Activated naive CD4-positive, alpha-beta T cell treated with anti-CD3 and anti-CD28 coated beads for 36 hours (primary cell): ENCODE measurements at places on chromosomes 12 and 14. TPM values are rescaled to one million over a fixed set of nuclear protein-coding genes. Genes with fewer than 3 reads are reported as not detected.
A peak's percentile ranks its signal among the peaks of the same experiment; 100 is the strongest.

Gene CMAS
- total RNA-seq = 48.5 TPM

GRCh38 chr14:93741556-93742230 is 46.6 kb downstream of the PRIMA1 start:
- H3K36me3 ChIP-seq = no peaks in the 10 kb centered on the region
- no peak overlapping the region for H3K4me3 ChIP-seq
- no peak for DNase-seq
- H3K27ac ChIP-seq = no peak overlapping the region
- H3K4me1 ChIP-seq = no peaks in the 10 kb centered on the region

GRCh38 chr12:124002021-124002644 is 29.1 kb downstream of the ZNF664 start:
- DNase-seq = no peak
- peaks cover 17% of the 10 kb centered on the region for H3K4me1 ChIP-seq
- H3K27me3 ChIP-seq = no peaks in the 10 kb centered on the region

- no peak overlapping the region for H3K27ac ChIP-seq
- H3K36me3 ChIP-seq = no peaks in the 10 kb centered on the region
- peaks cover 80% of the 10 kb centered on the region for H3K27me3 ChIP-seq
- H3K4me3 ChIP-seq = peak overlapping the region; percentile 61
- DNase-seq = no peak
Observed at GRCh38 chr14:41607304-41607775, 664 bp downstream of the LRFN5 start.

GRCh38 chr14:65432361-65432948 is 19.9 kb downstream of the FUT8 start:
- no peak for DNase-seq
- H3K4me3 ChIP-seq = no peak overlapping the region
- no peaks in the 10 kb centered on the region for H3K27me3 ChIP-seq
- peaks cover 12% of the 10 kb centered on the region for H3K36me3 ChIP-seq

- H3K4me3 ChIP-seq = no peak overlapping the region
- no peak for DNase-seq
- no peaks in the 10 kb centered on the region for H3K27me3 ChIP-seq
- no peaks in the 10 kb centered on the region for H3K36me3 ChIP-seq
- no peaks in the 10 kb centered on the region for H3K4me1 ChIP-seq
- H3K27ac ChIP-seq = no peak overlapping the region
Observed at GRCh38 chr14:29941401-29941800, 13.8 kb upstream of the PRKD1 start.

GRCh38 chr14:54763761-54764160 is 138.9 kb downstream of the GCH1 start:
- H3K4me1 ChIP-seq = peaks cover 12% of the 10 kb centered on the region
- peaks cover 4% of the 10 kb centered on the region for H3K36me3 ChIP-seq
- no peaks in the 10 kb centered on the region for H3K27me3 ChIP-seq
- H3K4me3 ChIP-seq = no peak overlapping the region
- H3K27ac ChIP-seq = no peak overlapping the region
- DNase-seq = no peak

GRCh38 chr14:101954501-101954900 is 9.9 kb upstream of the DYNC1H1 start:
- H3K27me3 ChIP-seq = no peaks in the 10 kb centered on the region
- no peak overlapping the region for H3K4me3 ChIP-seq
- H3K27ac ChIP-seq = no peak overlapping the region
- DNase-seq = no peak
- H3K36me3 ChIP-seq = no peaks in the 10 kb centered on the region
- peaks cover 5% of the 10 kb centered on the region for H3K4me1 ChIP-seq

DNA sequence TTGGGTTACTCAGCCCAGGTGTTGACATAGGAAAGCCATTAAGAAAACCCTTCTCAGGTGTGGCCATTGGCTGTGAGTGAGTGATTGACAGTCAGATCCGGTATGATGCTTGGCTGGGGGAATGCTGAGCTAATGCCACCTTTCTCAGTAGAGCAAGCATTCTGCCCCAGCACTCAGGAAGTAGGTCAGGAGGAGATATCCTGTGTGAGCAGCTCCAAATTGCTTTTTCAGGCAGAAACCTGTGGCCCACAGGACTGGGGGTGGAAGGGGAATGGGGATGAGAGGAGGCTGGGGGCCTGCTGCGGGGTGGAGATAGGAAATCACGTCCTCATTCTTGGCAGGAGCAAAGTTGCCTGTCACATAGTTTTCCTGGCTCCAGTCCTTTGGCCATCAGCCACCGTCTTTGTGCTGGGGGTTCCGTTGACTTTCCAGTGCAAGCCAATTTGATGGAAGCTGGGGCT is 55.7 kb downstream of the NINJ2 start:
- peak; percentile 28 for DNase-seq
- H3K36me3 ChIP-seq = no peaks in the 10 kb centered on the region
- H3K4me1 ChIP-seq = peaks cover 22% of the 10 kb centered on the region
- H3K27me3 ChIP-seq = no peaks in the 10 kb centered on the region
- H3K27ac ChIP-seq = no peak overlapping the region
- no peak overlapping the region for H3K4me3 ChIP-seq

Gene FAM216A
- 37.0 TPM for total RNA-seq

Gene KCNMB4
- total RNA-seq = 0.60 TPM

GRCh38 chr12:94098466-94098865 is 49.9 kb upstream of the PLXNC1 start:
- peaks cover 16% of the 10 kb centered on the region for H3K4me1 ChIP-seq
- H3K36me3 ChIP-seq = no peaks in the 10 kb centered on the region
- no peak for DNase-seq
- no peak overlapping the region for H3K4me3 ChIP-seq

Gene CCDC184
- total RNA-seq = not detected

Gene ADAMTS20
- total RNA-seq = not detected

- no peaks in the 10 kb centered on the region for H3K36me3 ChIP-seq
- no peak overlapping the region for H3K4me3 ChIP-seq
- no peak for DNase-seq
- H3K27me3 ChIP-seq = no peaks in the 10 kb centered on the region
- H3K4me1 ChIP-seq = peaks cover 8% of the 10 kb centered on the region
Observed at GRCh38 chr12:46477541-46477940, 105.0 kb upstream of the SLC38A2 start.

DNA sequence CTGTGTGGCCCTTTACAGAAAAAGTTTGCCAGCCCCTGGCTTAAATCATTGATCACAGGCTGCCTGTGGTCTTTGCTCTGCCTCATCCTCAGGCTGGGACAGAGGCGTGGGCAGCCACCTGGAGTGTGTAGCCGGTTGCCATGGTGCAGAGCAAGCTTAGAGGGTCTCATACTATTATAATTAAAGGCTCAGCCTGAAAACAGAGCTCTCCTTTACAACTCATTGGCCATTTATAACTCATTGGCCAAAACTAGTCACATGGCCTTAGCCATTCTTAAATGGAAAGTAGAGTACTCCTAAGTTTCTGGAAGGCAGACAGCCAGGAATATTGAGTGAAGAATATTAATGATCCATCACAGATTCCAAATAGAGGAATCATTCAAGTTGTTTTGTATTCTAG is 3.0 kb downstream of the HSP90B1 start:
- no peak for DNase-seq
- H3K27me3 ChIP-seq = no peaks in the 10 kb centered on the region
- peaks cover 64% of the 10 kb centered on the region for H3K36me3 ChIP-seq
- H3K27ac ChIP-seq = peak overlapping the region; percentile 100

DNA sequence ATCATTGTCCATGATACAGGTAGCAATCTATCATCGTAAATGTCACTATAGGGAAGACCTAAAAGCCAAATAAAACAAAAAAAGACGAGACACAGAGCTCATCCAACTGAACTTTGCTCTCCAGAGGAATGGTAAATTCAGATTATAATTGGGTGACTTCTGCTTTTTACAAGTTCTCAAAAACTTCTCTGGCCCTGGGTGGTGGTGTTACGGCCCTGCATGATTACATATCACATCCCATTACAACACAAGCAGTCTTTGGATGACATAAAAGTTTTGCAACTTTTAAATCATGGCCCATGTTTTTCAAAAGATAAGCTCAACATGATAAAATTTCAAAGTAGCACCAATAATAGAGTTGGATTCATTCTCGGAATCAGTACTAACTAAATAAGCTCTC is 299.6 kb downstream of the DIO2 start:
- no peaks in the 10 kb centered on the region for H3K27me3 ChIP-seq
- H3K4me1 ChIP-seq = no peaks in the 10 kb centered on the region
- no peak overlapping the region for H3K4me3 ChIP-seq
- H3K27ac ChIP-seq = no peak overlapping the region
- no peak for DNase-seq
- no peaks in the 10 kb centered on the region for H3K36me3 ChIP-seq

Gene PTPRQ
- total RNA-seq = not detected

DNA sequence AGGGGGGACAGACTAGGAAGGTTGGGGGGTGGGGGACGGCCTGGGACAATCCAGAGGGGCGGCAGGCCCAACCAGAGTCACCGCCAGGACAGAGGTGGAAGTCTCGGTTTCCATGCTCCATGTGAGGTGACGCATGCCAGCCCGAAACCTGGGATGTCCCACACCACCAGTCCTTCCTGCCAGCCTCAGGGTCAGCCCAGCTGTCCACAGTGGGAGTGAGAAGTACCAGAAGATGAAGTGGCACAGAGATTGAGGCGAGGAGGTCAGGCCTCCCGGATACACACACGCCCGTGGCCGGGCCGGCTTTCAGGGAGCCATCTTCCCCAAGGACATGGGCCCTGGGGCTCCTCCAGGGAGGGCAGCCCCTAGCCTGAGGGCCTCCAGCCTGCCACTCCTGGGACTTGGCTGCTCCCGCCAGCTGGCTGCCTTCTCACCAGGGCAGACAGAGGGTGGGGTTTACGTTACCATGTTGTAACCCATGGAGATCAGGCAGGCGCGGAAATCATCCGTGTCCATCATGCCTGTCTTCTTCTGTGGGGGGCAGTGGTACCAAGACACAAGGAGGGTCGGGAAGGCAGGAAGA is 85.2 kb upstream of the ZFP36L1 start:
- H3K27ac ChIP-seq = no peak overlapping the region
- peaks cover 47% of the 10 kb centered on the region for H3K36me3 ChIP-seq
- H3K27me3 ChIP-seq = no peaks in the 10 kb centered on the region
- H3K4me1 ChIP-seq = no peaks in the 10 kb centered on the region

DNA sequence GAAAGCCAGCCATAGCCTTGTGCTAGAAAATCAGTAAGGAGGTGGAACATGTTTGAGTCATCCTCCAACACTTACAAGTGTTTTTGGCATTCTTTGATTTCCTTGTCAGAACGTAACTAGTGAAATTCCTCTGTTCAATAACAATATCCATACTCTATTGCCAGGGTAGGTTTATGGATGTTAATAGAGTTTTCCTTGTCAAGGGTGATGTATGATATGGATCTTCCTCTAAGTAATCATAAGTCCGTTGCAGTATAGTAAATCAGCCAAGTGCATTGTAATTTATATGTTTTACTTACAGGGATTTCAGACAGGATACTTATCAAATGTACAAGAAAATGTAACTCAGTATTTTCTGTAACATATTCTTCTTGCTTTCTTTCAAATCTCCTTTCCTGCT is 19.4 kb downstream of the NAV3 start:
- no peaks in the 10 kb centered on the region for H3K27me3 ChIP-seq
- no peaks in the 10 kb centered on the region for H3K4me1 ChIP-seq
- no peak overlapping the region for H3K4me3 ChIP-seq
- H3K36me3 ChIP-seq = no peaks in the 10 kb centered on the region
- DNase-seq = no peak

Gene OR4K14
- not detected for total RNA-seq

DNA sequence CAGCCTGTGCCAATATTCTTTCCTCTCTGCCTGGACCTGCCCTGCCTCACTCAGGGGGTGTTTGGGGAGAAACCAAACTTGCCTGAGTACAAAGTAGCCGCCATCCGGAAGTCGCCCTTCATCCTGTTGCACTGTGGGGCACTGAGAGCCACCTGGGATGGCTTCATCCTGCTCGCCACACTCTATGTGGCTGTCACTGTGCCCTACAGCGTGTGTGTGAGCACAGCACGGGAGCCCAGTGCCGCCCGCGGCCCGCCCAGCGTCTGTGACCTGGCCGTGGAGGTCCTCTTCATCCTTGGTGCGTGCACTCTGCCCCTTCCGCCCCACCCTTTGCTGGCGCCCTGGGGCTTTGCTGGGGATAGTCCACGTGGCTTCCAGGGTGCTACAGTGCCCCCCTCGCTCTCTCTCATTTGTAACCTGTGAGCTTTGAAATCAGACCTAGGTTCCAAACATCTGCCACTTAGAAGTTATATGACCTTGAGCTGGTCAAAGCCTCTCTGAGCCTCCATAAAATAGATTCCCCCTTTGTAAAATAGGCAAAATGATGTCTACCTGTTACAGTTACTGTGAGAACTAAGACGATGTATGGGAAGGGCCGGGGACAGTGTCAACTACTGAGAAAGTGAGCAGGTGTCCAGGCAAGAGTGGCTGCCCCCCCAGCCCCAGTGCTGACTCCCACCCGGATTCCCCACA is 4.5 kb downstream of the KCNH3 start:
- H3K36me3 ChIP-seq = no peaks in the 10 kb centered on the region
- no peak overlapping the region for H3K4me3 ChIP-seq
- H3K27me3 ChIP-seq = peaks cover 12% of the 10 kb centered on the region
